Esophagus muscularis mucosa (tissue), 4 donors: ENCODE measurements at places on chromosomes 11 and 22.

- H3K4me3 ChIP-seq: no peak overlapping the region
- DNase-seq: no peak
- H3K27ac ChIP-seq: no peak overlapping the region
- H3K27me3 ChIP-seq: no peaks in the 10 kb centered on the region
- no peaks in the 10 kb centered on the region for H3K4me1 ChIP-seq
Observed at GRCh38 chr22:26536056-26536761, 23.9 kb upstream of the TFIP11 start.

DNA sequence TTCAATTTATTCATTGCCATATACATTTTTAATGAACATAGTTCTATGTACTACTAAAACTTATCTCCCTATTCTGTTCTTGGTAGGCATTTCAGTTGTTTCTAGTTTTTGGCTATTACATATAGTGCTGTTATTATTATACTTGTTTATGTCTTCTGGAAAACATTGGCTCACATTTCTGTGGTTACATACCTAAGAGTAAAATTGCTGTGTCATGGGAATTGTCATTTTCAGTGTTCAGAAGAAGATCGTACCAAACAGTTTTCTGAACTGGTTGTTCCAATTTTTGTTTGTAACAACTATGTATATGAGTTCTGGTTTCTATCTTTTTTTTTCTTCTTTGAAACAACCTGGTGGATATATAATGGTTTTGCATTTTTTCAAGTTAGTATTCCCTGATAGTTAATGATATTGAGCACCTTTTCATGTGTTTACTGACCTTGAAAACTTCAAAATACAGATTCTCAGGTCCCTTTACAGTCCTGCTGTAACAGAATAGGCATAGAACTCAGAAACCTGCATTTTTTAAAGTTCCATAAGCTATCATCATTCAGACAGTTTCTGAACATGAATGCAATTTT, 230.7 kb downstream of the JRKL start:
- no peaks in the 10 kb centered on the region for H3K27me3 ChIP-seq
- H3K36me3 ChIP-seq: no peaks in the 10 kb centered on the region

- H3K27me3 ChIP-seq: no peaks in the 10 kb centered on the region
- no peak for DNase-seq
- peaks cover 14% of the 10 kb centered on the region for H3K4me1 ChIP-seq
- H3K27ac ChIP-seq: no peak overlapping the region
- no peaks in the 10 kb centered on the region for H3K36me3 ChIP-seq
Observed at GRCh38 chr11:44657836-44658505, 68.8 kb upstream of the TSPAN18 start.

DNA sequence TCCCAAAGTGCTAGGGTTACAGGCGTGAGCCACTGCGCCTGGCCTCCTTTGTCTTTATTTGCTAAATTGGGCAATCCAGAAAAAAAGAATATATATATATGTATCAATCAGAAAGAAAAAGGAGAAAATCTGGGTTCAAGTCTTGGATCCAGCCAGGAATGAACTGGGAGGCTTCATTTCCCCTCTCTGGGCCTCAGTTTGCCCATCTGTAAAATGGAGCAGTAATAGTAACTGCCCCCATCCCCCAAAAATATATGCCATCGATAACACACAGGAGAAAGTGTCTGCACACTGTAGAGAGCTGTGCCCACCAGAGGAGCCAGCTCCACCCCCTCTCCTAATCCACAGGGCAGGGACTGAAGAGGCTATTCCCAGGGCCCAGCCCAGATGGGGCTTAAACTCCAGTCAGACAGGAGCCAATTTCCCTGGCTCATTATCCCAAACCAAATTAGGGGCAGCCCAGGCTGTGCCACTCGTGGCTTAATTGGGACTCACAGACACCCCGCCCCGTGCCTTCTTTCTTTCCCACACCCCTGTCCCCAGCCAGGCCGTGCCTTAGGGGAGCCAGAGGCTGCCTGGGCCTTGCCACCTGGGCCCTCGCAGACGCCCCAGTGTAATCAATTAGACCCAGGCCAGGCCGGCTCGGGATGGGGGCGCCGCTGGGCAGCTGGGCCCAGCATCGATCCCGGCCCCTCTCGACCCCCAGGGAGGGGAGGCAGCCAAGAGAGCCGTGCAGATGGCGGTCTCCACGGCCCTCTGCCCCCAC, 171.5 kb downstream of the MN1 start:
- H3K27me3 ChIP-seq: no peaks in the 10 kb centered on the region
- no peak for DNase-seq
- no peak overlapping the region for H3K4me3 ChIP-seq
- H3K27ac ChIP-seq: no peak overlapping the region
- peaks cover 6% of the 10 kb centered on the region for H3K4me1 ChIP-seq

DNA sequence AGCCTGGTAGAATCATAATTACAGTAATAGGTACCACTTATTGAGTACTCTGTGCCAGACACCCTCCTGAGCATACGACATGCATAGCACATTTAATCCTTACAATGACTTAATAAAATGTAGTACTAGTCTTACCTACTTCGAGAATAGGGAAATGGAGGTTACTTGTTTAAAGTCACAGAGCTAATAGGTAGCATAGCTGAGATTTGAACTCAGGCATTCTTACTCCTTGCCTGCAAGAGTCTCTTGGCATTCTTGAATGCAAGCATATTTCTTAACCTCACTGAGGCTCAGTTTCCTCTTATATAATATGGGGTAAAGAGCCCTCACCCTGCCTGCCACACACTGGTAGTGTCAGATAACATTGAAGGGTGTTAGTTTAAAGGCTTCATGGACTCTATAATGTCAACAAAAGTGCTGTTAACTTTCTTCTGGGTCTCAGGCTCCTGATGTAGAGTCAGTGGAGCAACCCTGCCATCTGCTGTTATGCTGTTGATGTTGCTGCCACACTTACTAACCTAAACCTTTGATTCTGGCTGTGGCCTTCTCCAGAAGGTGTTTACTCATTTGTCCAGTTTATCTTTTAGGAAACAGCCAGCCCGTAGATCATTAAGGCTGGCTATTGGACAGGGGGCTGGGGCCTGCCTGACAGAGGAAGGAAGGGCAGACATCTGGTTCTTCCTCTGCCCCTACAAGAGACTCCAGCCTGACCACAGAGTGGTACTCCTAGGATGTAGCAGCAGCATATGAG, 18.9 kb downstream of the LIMK2 start:
- H3K27ac ChIP-seq: peak overlapping the region; percentile 67
- H3K4me3 ChIP-seq: no peak overlapping the region
- H3K36me3 ChIP-seq: no peaks in the 10 kb centered on the region

DNA sequence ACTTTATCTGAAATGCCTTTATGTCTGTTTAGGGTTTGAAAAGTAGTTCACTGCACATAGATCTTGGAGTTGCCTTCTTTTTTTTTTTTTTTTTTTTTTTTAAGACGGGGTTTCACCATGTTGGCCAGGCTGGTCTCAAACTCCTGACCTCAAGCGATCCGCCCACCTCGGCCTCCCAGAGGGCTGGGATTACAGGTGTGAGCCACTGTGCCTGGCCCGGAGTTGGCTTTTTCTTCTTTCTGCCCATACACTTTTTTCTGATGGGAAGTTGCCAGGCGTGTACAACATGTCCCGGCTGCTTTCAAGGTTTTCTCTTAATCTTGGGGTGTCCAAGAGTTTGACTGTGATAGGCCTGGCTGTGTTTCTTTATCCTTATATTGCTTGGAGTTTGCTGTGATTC, 12.9 kb upstream of the GNB1L start:
- no peak overlapping the region for H3K27ac ChIP-seq
- no peaks in the 10 kb centered on the region for H3K36me3 ChIP-seq
- no peak for DNase-seq
- H3K4me3 ChIP-seq: no peak overlapping the region
- H3K4me1 ChIP-seq: peaks cover 4% of the 10 kb centered on the region

- H3K36me3 ChIP-seq: no peaks in the 10 kb centered on the region
- H3K4me1 ChIP-seq: no peaks in the 10 kb centered on the region
- H3K27me3 ChIP-seq: no peaks in the 10 kb centered on the region
- no peak for DNase-seq
- no peak overlapping the region for H3K27ac ChIP-seq
Observed at GRCh38 chr11:24598641-24599040, 101.8 kb downstream of the LUZP2 start.

GRCh38 chr22:45910928-45911467, 66.0 kb downstream of the WNT7B start:
- DNase-seq: no peak
- H3K4me1 ChIP-seq: peaks cover 16% of the 10 kb centered on the region
- no peak overlapping the region for H3K4me3 ChIP-seq
- no peaks in the 10 kb centered on the region for H3K27me3 ChIP-seq

- H3K36me3 ChIP-seq: no peaks in the 10 kb centered on the region
- no peak overlapping the region for H3K4me3 ChIP-seq
- H3K27me3 ChIP-seq: no peaks in the 10 kb centered on the region
- H3K27ac ChIP-seq: no peak overlapping the region
Observed at GRCh38 chr11:91686281-91686680, 538.3 kb upstream of the FAT3 start.

DNA sequence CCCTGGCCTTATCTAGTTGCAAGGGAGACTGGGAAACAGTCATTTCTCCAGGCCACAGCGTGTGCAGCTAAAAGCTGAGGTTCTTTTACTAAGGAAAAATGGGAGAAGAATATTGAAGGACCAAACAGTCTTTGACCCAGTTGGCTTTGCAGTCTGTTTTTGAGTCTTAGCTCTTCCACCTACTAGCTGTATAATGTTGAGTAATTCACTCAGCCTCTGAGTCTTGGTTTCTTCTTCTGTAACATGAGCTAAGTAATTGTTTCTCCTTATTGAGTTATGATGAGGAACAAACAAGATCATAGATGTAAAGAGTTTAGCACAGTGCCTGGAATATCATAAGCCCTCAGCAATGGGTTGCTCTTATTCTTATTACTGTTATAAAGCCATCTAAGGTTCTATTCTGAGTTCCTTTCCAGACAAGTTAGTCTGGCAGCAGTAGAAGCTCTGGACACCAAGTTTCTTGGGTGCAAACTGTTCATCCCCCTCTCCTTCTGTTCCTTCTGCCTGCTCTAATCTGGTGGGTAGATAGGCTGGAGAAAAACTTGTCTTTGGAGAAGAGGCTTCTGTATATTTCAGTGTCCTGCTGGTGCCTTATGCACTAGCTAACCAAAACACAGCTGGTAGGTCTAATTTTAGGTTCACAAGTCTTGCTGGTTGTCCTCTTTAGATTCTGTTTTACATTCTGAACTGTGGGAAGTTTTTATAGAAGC, 13.5 kb downstream of the TRIM44 start:
- peaks cover 28% of the 10 kb centered on the region for H3K4me1 ChIP-seq
- no peak for DNase-seq
- H3K27me3 ChIP-seq: no peaks in the 10 kb centered on the region
- H3K27ac ChIP-seq: peak overlapping the region; percentile 5
- H3K36me3 ChIP-seq: no peaks in the 10 kb centered on the region

GRCh38 chr11:46404476-46405017, 13.0 kb upstream of the CHRM4 start:
- no peak for DNase-seq
- H3K27me3 ChIP-seq: no peaks in the 10 kb centered on the region
- H3K4me3 ChIP-seq: no peak overlapping the region
- H3K4me1 ChIP-seq: peaks cover 18% of the 10 kb centered on the region
- H3K36me3 ChIP-seq: peaks cover 86% of the 10 kb centered on the region
- no peak overlapping the region for H3K27ac ChIP-seq

DNA sequence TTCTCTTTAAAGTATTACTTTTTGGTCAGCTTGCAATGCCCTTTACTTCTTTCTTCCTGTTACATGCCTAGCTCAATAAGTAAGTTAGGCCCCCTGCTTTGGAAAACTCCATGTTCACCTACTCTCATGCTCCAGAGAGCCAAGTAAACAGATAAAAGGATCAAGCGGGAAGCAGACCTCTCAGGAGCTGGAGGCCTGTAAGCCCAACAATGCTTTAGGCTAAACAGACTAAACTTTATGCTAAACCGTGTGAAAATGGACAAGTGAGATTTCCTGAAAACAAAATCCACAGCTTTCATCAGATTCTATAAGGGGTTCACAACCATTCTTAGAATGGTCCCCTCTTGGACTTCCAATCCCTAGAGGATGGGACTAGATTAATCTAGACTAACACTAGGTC, 40.2 kb downstream of the CELF1 start:
- no peaks in the 10 kb centered on the region for H3K36me3 ChIP-seq
- DNase-seq: no peak
- H3K27me3 ChIP-seq: no peaks in the 10 kb centered on the region
- no peak overlapping the region for H3K4me3 ChIP-seq
- peaks cover 99% of the 10 kb centered on the region for H3K4me1 ChIP-seq

- H3K4me1 ChIP-seq: no peaks in the 10 kb centered on the region
- no peak overlapping the region for H3K4me3 ChIP-seq
- no peak overlapping the region for H3K27ac ChIP-seq
- H3K36me3 ChIP-seq: no peaks in the 10 kb centered on the region
Observed at GRCh38 chr11:127506126-127506525, 505.6 kb upstream of the KIRREL3 start.

GRCh38 chr11:17473071-17473744, 3.4 kb downstream of the ABCC8 start:
- H3K27me3 ChIP-seq: no peaks in the 10 kb centered on the region
- no peak overlapping the region for H3K4me3 ChIP-seq

GRCh38 chr11:2671748-2672147, 28.0 kb downstream of the KCNQ1OT1 start:
- peaks cover 31% of the 10 kb centered on the region for H3K4me1 ChIP-seq
- H3K36me3 ChIP-seq: peaks cover 8% of the 10 kb centered on the region
- no peak overlapping the region for H3K4me3 ChIP-seq
- H3K27ac ChIP-seq: no peak overlapping the region
